GM12892 (cell line): ENCODE measurements at places on chromosomes 3 and 15.

DNA sequence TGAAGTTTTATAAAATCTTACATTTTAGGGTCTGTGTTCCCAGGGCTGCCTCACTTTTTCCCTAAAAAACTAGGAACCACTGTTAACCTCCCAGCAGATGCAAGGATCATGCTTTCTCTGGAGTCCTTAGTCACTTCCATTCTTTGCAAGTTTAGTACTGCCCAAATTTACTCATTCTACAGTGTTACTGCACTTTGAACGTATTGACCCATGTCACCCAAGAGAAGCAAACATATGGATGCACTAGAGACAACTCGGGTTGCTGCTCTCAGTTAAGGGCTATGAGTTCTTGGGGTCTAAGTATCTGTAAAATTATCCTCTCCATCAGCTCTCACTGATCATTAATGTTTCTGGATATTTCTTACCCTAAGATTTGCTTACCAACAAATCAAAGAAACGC, 59.0 kb downstream of the LEO1 start:
- no peak for DNase-seq

DNA sequence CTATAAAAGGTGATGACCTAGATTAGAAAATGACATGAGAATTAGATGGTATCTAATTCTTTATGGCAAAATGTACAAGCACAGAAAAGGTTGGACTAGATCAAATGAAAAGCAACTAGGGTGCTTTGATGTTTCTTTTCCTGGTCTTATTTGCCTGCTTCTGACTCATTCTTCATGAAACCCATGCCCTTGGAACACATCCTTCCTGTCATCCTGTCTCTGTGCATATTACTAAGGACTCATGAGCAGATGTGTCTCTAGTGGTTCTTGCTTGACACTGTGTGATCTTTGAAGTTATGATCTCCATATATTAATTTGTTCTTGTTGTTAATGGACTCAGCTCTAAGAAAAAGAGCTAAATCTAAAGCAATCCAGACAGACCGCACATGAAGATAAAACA, 314.0 kb downstream of the ERC2 start:
- DNase-seq = no peak

GRCh38 chr3:25503898-25504301, 75.8 kb downstream of the RARB start:
- no peak for DNase-seq

GRCh38 chr3:8305371-8305770, 196.3 kb upstream of the LMCD1 start:
- no peak for DNase-seq

GRCh38 chr3:187567021-187567420, 103.2 kb downstream of the SST start:
- DNase-seq = no peak
